ENCODE measurements at places on chromosomes 7 and 10.

DNA sequence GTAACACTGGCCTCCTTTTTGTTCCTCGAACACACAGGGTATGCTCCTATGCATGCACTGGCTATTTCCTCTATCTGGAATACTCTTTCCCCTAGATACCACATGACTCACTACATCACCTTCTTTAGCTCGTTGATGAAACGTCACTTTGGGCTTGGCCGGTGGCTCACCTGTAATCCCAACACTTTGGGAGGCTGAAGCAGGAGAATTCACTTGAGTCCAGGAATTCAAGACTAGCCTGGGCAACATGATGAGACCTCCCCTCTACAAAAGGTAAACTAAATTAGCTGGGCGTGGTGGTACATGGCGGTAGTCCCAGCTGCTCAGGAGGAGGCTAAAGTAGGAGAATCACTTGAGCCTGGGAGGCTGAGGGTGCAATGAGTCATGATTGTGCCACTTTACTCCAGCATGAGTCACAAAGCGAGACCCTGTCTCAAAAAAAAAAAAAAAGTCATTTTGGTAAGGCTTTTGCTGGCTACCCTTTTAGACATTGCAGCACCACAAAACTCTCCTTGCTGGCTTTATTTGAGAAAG, 14.5 kb downstream of the ANKIB1 start:
- no peak for DNase-seq

- no peak for DNase-seq
Observed at GRCh38 chr10:80197972-80198916, 7.1 kb downstream of the ANXA11 start.

GRCh38 chr7:137342265-137342664, 1.3 kb downstream of the PTN start:
- DNase-seq: no peak

DNA sequence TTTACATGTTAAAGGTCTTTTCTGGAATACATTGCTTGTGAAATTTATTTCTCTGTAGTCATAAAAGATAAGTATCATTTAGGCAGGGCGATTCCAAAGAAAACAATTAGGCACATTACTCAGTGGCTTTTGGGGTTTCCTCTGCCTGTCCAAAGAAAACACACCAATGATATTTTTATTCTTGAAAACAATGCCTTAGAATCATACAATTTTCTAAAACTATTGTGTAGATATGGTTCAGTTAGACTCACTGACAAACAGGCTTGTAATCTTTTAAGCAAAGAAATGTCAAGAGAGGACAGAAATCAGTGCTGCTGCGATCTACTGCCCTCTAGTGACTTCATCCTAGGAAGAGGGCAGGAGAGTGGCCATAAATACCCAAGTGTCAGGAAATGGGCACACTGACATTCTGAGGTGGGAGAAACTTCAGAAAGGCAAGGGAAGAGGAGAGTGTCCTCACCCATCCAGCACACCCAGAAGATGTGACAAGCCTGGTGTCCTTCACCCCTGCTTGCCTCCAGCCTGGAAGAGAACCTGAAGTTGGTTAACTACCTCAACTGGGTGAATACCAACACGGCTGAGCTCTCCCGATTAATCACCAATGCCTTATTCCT, 120.5 kb downstream of the GALNT11 start:
- DNase-seq: peak; percentile 0

GRCh38 chr7:49660976-49661375, 112.5 kb upstream of the VWC2 start:
- no peak for DNase-seq

DNA sequence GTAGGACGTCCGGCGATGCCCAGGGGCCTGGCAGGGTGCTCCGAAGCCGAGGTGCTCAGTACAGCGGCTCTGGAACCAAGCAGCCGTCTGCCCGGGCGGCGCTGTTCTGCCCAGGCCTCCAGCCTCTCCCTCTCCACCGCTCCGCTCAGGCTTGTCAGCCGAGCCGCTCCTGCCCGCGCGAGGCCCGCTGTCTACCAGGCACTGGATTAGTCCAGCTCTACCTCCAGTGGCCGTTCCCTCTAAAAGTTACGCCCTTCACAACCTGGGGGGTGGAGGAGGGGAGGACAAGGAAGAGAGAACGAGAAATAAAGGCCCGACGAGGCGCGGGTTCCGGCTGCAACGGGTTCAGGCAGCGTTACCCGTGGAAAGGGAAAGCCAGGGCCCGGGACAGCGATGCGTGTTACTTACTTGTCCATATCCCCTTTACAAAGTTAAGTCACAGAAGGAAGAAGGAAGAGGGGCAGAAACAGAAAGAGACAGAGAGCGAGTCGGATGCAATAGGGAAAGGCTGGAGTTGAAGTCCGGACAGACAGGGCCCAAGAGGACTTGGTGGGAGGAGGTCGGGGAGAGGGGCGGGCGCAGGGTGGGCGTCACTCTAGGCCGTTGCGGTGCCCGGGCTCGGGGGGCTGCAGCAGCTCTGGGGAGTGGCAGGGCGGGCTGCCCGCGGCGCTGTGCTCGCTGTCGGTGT, 2.8 kb downstream of the SP8 start:
- DNase-seq: peak; percentile 25

GRCh38 chr7:101134399-101134980, 7.6 kb downstream of the SERPINE1 start:
- DNase-seq: peak; percentile 22

All from COR-L47 (cell line).